Left lobe of liver (tissue), 2 donors: ENCODE measurements at places on chromosomes 12 and 14.

DNA sequence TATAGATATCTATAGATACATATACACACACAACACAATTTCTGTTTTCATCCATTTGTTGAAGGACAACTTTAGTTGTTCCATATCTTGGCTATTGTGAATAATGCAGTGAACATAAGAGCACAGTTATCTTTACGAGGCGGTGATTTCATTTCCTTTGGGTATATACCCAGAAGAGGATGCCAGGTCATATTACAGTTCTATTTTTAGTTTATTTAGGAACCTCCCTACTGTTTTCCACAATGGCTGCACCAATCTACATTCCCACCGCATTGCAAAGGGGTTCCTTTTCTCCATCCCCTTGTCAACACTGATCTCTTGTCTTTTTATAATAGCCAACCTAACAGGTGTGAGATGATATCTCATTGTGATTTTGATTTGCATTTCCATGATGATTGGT lies 143.4 kb upstream of the ARHGAP5 start:
- DNase-seq: no peak

- DNase-seq: peak; percentile 54
These were observed 732 bp downstream of the SLC25A29 start for GRCh38 chr14:100305324-100306100.

DNA sequence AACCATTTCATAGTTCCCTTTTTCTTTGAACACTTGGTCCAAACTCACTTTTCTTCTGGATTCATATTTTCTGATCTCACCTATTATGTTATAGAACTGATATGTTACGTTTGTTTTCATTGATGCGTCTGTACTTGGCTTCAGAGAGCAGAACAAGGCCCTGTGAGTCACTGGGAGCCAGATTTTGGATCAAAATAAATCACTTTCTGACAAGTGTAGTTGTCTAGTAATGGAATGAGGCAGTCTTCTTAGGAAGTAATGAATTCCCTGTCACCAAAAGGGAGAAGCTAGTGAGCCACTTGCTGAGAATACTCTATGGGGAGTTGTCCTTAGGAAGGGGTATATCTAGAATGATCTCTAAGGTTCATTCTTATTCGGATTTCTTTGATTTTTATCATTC lies 10.2 kb downstream of the BICD1 start:
- DNase-seq: no peak

GRCh38 chr12:47234576-47235141 lies 154.9 kb upstream of the AMIGO2 start:
- DNase-seq: no peak

DNA sequence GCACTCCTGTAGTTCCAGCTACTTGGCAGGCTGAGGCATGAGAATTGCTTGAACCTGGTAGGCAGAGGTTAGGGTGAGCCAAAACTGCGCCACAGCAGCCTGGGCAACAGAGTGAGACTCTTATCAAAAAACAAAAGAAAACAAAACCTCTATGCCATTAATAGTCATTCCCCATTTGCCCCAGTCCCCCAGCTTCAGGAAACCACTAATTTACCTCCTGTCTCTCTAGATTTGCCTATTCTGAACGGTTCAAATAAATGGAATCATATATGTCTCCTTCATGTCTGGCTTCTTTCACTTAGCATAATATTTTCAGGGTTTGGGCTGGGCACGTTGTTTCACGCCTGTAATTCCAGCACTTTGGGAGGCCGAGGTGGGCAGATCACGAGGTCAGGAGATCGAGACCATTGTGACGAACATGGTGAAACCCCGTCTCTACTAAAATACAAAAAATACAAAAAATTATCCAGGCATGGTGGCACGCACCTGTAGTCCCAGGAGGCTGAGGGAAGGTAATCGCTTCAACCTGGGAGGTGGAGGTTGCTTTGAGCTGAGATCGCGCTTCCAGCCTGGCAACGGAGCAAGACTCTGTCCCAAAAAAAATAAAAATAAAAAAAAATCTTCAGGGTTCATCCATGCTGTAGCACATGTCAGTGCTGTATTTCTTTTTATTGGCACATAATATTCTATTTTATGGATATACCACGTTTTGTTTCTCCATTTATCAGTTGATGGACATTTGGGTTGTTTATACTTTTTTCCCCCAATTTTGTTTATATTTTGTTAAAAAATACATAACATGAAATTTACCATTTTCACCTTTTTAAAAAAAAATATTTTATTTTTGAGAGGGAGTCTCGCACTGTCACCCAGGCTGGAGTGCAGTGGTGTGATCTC lies 31.9 kb downstream of the KNTC1 start:
- no peak for DNase-seq

DNA sequence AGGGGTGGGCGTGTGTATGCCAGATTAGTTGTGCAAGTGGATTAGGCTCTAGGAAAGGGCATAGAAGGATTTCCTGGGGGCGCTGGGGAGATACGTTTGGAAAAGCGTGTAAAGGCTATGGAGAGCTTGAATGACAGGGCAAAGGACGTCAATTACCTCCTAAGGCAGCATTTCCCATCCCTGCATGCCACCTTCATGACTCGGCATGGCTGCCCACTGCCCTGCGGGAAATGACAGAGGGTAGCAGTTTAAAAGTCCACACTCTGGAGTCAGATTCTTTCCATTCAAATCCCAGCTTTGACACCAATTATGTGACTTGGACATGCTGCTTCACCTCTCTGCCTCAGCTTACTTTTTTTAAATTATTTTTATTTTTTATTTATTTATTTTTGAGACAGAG lies 14.8 kb upstream of the TMEM229B start:
- no peak for DNase-seq
